ENCODE measurements at places on chromosomes 6 and 20. TPM values are rescaled to one million over a fixed set of nuclear protein-coding genes. Genes with fewer than 3 reads are reported as not detected.

DNA sequence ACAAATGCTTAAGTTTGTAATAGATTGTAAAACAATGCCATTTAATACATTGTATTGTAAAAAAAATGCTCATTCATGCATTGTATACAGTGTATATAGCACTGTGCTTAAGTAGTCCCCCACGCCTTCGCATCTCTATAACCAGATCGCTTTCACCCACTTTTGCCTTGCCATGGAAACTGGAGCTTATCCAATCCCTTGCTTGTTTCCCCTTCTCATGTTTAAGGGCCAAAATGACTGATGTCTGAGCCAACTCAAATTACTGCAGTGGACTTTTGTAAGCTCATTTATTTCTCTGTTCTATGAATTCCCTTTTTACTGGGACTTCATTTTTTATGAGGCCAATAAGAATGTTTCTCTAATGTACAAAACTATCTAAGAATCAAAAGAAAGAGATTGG lies 730.9 kb upstream of the GJE1 start:
- H3K4me1 ChIP-seq: peaks cover 23% of the 10 kb centered on the region
- no peak overlapping the region for H3K4me3 ChIP-seq
- no peak for DNase-seq
- H3K36me3 ChIP-seq: no peaks in the 10 kb centered on the region
- H3K27ac ChIP-seq: no peak overlapping the region

DNA sequence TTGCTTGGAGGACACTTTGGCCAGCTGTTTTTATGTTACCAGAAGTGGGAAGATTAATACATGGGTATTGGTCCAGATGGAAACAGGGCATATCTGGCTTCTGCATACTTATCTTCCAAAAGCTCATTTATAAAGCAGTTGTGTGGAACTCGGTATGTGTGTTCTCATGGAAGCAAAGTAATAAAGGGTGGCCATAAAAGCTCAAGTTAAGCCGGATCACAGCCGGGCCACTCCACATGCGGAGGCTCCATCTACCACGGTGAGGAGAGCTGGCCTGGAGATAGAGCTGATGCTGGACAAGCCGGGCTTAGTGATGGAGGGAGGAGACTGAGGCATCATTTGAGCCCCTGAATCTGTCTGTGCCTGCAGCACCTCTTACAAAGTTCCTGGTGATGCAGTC lies 38.6 kb upstream of the KIF16B start:
- no peaks in the 10 kb centered on the region for H3K36me3 ChIP-seq
- no peaks in the 10 kb centered on the region for H3K4me1 ChIP-seq
- no peak for DNase-seq
- H3K27me3 ChIP-seq: no peaks in the 10 kb centered on the region
- no peak overlapping the region for H3K27ac ChIP-seq

DNA sequence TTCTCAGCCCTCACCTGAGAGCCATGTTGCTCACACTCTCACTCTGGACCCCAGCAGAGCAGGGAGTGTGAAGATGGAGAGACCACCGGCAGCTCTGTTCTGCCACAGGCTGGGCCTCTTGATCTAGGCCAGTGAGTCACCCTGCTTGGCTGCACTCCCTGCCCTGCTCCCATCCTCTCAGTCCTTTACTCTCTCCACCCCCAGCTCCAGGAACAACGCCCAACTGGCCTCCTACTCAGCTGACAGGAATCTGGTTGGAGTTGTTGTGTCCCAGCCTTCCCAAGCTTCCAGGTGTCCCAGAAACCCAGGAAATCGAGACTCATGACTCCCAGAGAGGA lies at the start of gene PSORS1C1:
TSS of gene PSORS1C1 (plus strand) at position 260 of the 338 bp plus-strand sequence. CDS start 14,833 bp downstream, outside the sequence.
- H3K4me1 ChIP-seq: no peaks in the 10 kb centered on the region
- H3K27me3 ChIP-seq: peaks cover 4% of the 10 kb centered on the region
- H3K4me3 ChIP-seq: no peak within 1 kb of the TSS
- no peaks in the 10 kb centered on the region for H3K36me3 ChIP-seq
- DNase-seq: no peak

DNA sequence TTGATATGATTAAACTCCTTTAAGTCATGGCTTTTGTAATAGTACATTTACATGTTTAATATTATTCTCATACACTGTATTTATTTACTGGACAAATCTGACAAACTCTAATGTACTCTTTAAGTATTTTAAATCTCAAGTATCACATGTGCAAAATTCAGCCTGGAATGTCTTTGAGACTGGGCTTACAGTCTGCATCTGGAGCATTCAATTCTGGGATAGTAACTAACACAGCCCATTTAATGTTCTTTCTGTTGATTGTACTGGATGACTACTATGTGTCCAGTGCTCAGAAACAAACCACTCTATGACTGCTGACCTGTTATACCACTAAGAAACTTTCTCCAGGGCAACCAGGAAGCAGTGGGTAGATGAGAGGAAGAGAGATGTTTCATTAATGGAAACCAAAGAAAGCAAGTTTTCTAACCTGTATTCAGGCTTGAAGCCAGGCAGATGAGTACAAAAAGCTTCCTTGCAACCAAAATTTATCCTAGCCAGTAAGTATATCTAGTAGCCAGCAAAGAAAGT lies 26.8 kb downstream of the FBXL4 start:
- no peaks in the 10 kb centered on the region for H3K27me3 ChIP-seq
- H3K27ac ChIP-seq: peak overlapping the region; percentile 4
- no peak overlapping the region for H3K4me3 ChIP-seq
- DNase-seq: no peak

DNA sequence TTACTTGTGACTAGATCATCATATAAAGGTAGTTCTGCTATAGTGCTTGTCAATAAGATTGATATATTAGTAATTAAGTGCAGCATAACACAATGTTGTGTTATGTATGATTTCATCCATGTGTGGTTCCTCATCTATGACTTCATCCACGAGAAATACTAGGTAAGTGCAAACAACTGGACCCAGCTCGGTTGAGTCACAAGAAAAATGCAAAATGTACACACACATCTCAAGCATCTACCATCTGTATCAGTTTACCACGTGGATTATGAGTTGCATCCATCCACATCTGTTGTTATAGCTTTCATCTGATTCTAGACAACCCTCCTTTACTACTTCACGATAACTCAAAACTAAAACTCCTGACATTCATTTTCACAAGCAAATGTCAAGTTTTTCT lies 517.0 kb upstream of the CITED2 start:
- H3K27me3 ChIP-seq: no peaks in the 10 kb centered on the region
- H3K4me1 ChIP-seq: peaks cover 21% of the 10 kb centered on the region
- H3K36me3 ChIP-seq: no peaks in the 10 kb centered on the region

C20orf144 gene
- not detected for total RNA-seq

BANF2 gene
- total RNA-seq: not detected

GRCh38 chr20:3239026-3239866 lies at the start of gene SLC4A11:
Gene SLC4A11, minus strand, starts transcription at chr20:3239190. Its CDS starts 53 bp downstream, at chr20:3239137.
- no peak within 1 kb of the TSS for H3K27ac ChIP-seq
- peak; percentile 67 for DNase-seq
- peaks cover 84% of the 10 kb centered on the region for H3K27me3 ChIP-seq
- no peaks in the 10 kb centered on the region for H3K4me1 ChIP-seq

PDE7B gene
- total RNA-seq: 0.60 TPM

All from cardiac muscle cell (in vitro differentiated cells and primary cell).